Activated T-cell treated with anti-CD3 and anti-CD28 coated beads, Interleukin-2, amount 50 U/mL, for 1 hour (primary cell): ENCODE measurements at places on chromosomes 16 and 17.

DNA sequence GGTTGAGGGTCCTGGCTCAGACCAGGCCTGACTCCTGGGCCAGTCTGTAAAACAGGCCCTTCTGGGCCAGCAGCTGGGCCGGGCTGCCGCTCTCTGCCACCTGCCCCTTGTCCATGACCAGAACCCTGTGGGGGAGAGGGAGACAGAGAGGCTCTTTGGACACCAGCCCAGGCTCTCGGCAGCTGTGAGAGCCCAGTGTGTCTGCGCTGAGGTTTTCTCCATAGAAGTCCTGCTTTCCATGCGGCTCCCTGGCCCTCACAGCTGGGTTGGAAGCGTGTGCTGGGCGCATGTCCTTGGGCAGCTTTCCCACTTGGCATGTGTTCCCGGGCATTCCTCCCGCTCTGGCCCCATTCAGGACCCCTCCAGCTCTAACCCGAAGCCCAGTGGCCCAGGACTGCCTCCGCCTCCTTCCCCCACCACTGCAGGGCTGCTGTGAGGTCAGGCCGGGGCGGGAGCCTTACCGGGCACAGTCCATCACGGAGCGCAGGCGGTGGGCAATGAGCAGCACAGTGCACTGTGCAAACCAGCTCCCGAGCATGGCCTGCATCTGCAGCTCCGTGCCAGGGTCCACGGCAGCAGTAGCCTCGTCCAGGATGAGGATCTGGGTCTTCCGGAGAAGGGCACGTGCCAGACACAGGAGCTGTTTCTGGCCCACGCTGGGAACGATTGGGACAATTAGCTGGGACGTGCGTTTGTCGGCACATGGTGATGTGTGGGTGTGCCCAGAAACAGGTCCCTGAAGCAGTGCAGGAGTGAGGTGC, 73.0 kb downstream of the ABCC6 start:
- DNase-seq, result no peak

- no peak for DNase-seq
These were observed 13.0 kb upstream of the LYRM9 start for GRCh38 chr17:27906226-27906580.

DNA sequence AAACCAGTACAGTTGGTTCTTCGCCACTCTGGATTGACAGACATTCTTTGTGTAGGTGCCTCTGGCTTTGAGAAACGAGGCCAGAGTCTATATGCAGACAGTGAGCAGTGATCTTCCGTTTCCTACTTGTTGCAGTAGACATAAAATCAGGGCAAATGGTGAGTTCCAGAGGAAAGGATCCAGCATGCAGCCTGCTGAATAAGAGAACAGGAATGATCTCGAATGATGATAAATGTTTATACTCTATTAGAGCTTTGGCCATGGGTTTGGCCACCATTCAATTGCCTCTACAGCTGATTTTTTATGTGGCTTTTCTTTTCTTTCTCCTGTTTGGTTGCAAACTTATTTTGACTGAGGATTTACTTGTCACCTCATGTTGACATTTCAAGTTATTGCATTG, 286.7 kb downstream of the IRX3 start:
- DNase-seq, result no peak

GRCh38 chr16:17278988-17279387, 191.8 kb downstream of the XYLT1 start:
- no peak for DNase-seq

DNA sequence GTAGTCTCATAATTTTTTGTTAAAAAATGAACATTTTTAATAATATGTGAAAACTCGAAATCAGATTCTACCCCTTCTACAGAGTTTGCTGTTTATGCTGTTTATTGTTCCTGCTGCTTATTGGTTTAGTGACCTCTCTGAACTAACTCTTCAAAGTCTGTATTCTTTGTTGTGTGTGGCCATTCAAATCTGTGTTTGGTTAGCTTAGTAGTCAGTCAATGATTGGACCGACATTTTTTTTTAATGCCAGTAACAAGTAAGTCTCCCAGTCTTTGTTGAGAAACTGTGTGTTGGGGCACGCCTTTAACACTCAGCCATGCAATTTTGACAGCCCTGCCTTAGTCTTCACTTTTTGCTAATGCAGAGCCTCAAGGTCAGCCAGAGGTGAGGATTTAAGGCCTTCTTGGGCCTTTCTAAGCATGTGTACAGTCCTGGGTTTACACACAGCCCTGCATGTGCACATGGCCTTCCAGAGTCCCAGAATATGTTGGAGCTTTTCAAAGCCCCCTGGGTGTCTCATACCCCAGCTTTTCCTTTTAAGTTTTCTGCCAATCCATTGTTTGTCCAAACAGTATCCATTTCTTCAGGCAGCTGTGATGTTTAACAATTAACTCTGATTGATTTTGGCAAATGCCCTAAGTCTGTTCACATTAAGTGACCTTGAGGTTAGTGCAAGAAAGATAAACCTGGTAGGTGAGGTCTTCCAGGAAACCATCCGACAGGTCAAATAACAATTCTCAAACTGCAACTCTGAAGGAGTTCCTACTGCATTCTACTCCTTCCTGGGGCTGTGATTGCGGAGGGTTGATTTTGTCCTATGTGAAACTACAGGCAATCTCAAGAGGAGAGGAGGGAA, 389.3 kb downstream of the PMP22 start:
- DNase-seq, result no peak

DNA sequence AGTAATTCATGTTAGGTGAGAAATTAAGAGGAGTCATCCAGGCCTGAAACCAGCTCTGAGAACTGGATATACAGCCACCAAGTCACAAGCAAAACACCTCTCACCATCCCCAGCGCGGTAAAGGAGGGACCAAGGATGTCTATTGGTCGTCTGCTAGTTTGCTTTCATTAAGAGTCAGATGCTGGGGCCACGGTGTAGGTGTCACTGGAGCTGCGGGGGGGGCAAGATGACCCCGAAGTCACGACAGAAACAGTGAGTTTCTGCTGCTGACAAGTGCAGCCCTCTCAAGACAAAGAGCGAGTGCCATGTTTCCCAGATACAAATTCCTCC, 790 bp downstream of the NCBP3 start:
- DNase-seq, result no peak

- DNase-seq, result no peak
These were observed 59.0 kb upstream of the NKD1 start for GRCh38 chr16:50489182-50489581.

- DNase-seq, result peak; percentile 48
These were observed 141.2 kb downstream of the AATF start for GRCh38 chr17:37089956-37090355.

- no peak for DNase-seq
These were observed 15.0 kb downstream of the OR1A1 start for GRCh38 chr17:3222505-3222904.

DNA sequence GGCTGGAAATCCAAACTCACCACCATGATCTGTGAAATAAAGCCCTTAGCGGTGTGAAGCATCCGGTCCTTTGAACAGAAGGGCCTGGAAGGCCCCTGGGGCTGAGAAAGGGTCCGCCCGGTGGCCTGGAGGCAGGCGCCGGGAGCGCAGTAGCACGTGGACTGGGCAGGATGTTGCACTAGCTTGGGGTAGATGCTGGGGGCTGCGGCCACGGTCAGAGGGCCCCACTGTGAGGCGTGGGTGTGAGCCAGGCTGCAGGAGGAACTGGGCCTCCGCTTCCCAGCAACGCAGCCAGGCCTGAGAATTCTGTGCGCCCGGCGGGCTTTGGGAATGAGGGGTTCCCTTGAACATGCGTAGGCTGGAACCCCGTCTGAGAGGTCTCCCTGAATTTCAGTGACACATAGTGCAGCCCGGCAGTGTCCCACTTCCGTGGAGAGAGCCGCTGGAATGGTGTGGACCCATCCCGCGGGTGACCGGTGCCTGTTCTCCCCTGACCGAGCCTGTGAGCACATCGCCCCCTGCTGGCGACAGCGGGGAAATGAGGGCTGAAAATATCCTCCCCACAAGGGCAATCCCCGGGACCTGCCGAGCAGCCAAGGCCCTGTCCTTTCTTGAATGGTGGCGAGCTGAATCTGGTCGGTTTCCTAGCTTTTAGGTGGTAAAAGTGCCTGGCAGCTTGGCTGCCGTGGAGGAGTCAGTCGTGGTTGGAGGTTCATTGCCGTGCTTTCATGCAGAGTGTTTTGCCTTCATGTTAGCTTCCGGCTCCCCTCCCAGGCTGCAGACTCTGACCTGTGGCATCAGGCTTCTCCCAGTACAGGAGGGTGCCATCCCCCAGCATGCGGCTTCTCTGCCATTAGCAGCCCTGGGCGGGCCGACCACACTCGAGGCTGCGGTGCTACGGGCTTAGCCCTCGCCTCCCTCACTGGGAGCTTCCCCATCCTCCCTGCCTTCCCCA, 43.8 kb downstream of the DNAJA2 start:
- DNase-seq, result peak; percentile 65

DNA sequence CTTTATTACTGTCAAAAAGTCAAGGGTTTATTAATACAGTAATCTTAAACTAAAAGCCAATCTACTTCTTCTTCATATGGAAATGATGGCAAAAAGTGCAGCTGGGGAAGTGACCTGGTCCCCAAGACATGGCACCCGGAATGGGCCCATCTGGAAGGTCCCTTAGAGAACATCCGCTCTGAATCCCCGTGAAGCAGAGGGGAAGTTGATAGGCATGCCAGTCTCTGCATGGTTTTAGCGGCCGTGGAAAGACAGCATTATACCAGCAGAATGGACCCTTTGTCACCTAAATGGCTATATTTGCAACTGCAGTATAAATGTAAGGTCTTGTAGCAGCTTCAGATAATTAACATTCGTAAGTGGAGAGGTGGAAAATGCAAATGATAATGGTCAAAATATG, 32.4 kb downstream of the COTL1 start:
- DNase-seq, result no peak

- no peak for DNase-seq
These were observed 157.5 kb downstream of the ZNF423 start for GRCh38 chr16:49698453-49698815.

DNA sequence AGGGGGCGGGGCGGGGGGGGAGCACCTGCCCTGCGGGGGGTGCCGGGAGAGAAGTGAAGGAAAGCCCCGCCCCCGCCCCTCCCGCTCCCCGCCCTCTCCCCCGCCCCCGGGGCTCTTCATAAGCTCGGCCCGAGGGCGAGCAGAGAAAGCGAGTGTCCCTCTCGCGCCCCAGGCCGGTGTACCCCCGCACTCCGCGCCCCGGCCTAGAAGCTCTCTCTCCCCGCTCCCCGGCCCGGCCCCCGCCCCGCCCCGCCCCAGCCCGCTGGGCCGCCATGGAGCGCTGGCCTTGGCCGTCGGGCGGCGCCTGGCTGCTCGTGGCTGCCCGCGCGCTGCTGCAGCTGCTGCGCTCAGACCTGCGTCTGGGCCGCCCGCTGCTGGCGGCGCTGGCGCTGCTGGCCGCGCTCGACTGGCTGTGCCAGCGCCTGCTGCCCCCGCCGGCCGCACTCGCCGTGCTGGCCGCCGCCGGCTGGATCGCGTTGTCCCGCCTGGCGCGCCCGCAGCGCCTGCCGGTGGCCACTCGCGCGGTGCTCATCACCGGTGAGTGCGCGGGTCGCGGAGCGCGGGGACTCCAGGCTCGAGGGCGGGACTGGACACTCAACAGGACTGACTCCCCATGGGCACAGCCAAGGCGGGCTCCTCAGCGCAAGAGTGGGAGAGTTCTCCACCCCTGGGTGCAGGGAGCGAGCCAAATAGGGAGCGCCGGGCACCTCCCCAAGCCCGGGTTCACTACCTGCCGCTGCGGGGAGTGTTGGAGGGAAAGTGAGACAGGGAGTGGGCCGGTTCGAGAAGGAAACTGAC, at the start of gene HSD11B2:
Gene HSD11B2 (plus strand): TSS at position 145 of the 798 bp plus-strand sequence. CDS start 128 bp downstream, at position 273.
- DNase-seq, result peak; percentile 49

DNA sequence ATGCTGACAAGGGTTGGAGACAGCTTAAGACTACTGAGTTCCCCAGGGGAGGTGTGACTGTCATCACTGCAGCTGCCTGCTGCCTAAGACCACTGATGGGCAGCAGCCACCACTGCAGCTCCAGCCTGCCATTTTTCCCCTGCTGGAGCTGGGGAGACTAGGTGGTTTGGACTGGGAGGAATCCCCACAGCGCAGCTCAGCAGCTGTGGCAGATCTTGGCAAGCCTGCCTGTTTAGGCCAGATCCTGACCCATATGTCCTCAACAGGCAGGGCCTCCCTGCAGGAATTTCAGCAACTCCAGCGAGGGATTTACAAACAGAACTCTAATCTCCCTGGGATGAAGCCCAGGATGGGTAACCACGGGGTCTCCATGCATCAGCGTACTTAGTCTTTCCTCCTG, 356.4 kb upstream of the TOM1L1 start:
- DNase-seq, result no peak

- peak; percentile 43 for DNase-seq
These were observed 9.4 kb downstream of the C16orf89 start for GRCh38 chr16:5056352-5056751.

GRCh38 chr17:22599322-22599721, 907.0 kb downstream of the KCNJ18 start:
- DNase-seq, result no peak

- DNase-seq, result no peak
These were observed 7.5 kb upstream of the IL21R start for GRCh38 chr16:27394516-27394915.

GRCh38 chr17:40499551-40500189, 1.8 kb downstream of the TNS4 start:
- no peak for DNase-seq

DNA sequence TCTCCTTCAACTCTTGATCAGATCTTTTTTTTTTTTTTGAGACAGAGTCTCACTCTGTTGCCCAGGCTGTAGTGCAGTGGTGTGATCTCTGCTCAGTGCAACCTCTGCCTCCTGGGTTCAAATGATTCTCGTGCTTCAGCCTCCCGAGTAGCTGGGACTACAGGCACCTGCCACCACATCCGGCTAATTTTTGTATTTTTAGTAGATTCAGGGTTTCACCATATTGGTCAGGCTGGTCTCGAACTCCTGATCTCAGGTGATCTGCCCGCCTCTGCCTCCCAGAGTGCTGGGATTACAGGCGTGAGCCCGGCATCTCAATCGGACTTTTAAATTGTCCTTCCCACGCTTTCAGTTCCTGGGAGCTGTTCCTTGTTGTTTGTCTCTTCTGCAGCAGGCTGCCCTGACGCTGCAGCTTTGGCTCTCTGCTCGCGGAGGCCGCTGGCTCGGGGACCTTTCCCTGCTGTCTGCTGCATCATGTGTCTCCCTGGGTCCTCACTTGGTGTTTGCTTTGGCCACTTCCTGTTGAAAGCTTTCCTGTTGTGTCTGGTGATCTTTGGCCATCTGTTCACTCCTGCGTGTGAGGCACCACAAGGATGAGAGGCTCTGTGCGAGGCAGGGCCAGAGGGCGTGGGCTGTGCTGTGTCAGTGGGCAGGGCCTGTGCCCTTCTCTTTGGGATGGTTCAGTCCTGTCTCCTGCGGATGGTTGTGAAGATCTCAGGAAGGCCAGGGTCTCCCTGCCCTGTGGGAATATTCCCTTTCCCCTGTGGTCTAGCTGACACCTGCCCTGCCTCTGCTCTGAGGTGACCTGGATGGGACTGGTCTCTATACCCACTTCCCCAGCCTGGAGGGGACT, 18.4 kb upstream of the CAPN15 start:
- DNase-seq, result no peak

- no peak for DNase-seq
These were observed 28.3 kb downstream of the TRPV2 start for GRCh38 chr17:16443511-16444257.

GRCh38 chr17:83009414-83010205, 69.8 kb upstream of the METRNL start:
- no peak for DNase-seq

GRCh38 chr16:84029297-84030047, 13.1 kb downstream of the SLC38A8 start:
- DNase-seq, result no peak
